ENCODE measurements at places on chromosomes 5 and 9.

- no peak for DNase-seq
These were observed 21.5 kb upstream of the SUSD3 start for GRCh38 chr9:93036887-93037475.

DNA sequence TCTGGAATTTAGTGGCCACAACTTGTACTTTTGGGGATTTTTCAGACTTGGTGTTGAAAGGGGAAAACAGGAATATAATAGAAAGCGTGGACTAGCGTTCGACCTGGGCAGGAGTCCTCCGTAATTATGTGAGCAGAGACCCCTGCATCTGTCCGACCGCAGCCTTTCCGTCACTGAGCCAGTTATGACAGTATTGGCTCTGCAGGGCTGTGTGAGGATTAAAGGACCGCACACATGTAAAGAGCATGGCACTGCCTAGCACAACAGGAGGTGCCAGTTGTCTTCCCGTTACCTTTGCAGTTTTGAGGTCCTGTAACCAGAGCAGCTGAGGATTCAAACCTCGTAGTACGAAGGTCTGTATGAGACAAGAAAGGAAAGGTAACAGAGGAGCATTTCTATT, 1.2 kb downstream of the B4GALT7 start:
- DNase-seq, result no peak

GRCh38 chr5:2433086-2433485, 318.4 kb downstream of the IRX2 start:
- no peak for DNase-seq

DNA sequence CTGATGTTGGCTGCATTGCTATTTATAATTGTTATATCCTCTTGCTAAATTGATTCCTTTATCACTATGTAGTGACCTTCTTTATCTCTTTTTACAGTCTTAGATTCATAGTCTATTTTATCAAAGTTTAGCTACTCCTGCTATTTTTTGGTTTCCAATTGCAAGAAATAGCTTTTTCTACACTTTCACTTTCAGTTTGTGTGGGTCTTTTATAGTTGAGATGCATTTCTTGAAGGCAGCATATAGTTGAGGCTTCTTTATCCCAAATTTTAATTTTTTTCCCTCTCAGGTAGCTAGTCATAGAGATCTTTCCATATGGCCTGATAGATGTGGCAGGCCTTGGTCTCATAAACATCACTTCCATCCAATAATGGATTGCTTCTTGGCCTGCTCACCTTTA, 228.5 kb downstream of the COMMD10 start:
- no peak for DNase-seq

DNA sequence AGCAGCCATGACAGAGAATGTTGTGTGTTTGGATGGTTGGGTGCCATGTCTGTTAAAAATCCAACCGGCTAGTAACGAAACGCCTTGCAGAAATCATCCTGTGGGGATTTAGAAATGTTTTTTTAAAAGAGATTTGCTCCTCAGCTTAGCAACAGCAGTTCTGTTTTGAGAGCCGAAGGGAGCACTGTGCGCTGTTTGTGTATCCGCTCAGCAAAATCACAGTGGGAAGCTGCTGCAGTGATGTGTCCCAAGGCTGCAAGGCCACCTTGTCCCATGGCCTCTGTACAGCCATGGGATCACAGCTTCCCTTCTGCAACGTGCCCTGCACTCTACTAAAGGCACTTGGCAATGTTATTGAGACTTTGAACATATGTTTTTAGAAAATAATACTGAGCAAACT, 40.9 kb downstream of the TRIO start:
- no peak for DNase-seq

DNA sequence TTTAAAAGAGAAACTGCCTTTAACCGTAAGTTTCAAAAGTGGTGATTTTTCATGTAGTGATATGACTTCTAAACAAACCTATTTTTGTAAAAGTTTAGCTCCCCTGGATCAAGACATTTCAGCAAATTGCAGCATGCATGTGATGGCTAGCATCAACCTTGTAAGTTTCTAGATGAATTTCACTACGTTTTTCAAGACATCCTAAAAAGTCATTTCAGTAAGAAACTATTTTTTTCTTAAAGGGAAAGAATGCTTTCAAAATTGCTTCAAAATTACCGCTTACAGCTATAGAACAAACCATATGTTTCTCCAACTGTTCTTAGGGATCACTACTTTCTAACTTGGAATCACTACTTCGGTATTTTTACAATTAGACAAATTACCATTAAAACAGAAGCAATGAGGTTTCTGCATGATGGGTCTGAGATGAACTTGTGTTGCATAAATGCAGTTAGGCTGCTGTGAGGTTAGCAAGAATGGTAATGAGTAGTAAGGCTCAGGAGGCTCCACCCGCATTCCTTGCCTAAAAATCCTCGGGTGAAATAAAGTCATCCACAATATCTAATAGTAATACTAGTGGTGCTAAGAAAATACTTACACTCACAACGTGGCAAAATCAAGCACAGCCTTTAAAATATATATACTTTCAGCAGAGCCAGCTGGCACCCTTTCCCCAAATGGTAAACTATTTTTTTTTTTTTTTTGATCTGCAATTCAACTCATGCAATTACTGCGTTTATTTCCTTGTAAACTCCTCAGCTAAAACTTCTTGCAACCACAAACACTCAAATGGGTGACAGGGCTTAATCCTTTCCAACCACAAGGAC, 53.8 kb downstream of the CDC14B start:
- no peak for DNase-seq

- no peak for DNase-seq
These were observed 8.1 kb downstream of the SEC24A start for GRCh38 chr5:134656690-134657089.

DNA sequence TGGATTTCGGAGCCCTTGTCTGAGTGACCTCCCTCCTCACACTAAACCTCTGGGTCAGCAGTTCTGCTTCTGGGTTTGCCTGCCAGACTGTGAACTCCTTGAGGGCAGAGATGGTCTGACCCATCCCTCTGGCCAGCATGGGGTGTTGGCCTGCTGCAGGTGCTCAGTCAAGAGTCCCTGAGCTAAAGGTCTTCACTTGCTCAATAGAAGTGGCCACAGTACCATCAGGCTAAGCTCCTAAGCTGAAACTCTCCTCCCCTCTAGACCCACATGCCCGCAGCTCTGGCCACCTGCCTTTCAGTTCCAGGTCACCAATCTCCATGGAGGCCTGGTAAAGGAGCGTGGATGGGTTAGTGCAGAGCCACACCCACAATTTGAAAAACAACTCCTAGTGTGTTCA, 316.6 kb downstream of the SPOCK1 start:
- no peak for DNase-seq

DNA sequence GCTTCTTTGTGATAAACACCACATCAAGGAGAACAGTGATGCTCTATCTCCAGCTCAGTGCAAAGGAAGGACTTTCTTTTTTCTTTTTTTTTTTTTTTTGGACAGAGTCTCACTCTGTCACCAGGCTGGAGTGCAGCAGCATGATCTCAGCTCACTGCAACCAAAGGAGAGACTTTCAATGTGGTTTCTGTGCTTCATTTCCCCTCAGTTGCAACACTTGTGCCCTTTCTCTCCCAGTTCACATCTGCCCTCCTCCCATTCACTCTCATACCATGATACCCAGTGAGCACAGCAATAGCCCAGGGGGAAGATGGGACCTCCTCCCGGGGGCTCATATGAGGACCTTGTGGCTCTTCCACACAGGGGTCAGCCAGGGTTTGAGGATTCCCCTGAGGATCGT, 110.0 kb downstream of the MTRR start:
- no peak for DNase-seq

Data from effector memory CD4-positive, alpha-beta T cell (primary cell).